H4 (cell line): ENCODE measurements at places on chromosomes 1 and 21.

DNA sequence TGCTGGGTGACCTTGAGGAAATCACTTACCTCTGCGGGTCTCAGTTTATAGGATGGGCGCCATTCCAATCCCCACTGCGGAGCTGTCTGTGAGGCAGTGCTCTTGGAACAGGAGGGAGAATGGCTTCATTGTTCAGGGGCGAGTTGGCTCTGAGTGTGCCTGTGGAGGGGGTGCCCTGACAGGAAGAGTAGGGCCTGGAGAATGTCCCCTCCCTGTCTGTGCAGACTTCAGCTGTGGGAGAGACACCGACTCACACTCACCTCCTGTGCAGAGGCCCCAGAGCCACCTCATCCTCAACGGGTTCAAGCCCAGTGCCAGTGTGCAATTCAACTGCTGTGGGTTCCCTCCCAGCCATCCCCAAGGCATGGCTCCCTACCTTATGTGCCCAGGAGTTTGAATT is 17.1 kb downstream of the ADORA1 start:
- DNase-seq: no peak

- DNase-seq: peak; percentile 4
Measured at GRCh38 chr1:84505493-84506001, 639 bp upstream of the SPATA1 start.

DNA sequence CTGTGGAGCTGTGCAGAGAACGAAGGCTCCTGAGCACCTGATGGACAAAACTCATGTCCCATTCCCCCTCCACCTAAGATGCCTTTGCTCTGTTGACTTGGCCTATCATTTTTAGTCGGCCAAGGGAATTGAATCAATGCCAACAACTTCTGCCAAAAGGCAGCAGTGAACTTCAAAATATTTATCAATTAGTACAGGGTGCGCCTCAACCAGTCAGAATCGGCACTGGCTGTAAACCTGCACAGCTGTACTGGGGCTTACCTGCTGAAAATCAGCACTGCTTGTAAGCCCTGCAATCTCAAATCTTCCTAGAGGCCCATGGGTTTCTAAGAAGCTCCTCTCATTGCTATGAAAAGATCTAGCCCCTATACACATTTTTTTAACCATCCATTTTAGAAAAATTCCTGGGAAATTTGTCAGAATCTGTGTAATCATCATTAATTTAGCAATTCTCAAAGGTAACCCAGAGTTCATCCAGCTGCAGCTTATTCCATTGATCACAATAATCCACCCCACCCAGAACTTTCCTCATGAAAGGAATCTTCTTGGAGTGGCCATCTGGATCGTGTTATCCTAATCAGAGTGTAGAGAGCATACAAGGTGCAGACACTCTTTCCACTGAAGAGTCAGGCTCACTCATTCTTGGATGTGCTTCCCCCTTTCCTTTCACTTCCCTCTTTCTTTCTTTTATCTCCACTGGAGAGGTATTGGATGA is 40.2 kb downstream of the ADAMTS1 start:
- no peak for DNase-seq

- no peak for DNase-seq
Measured at GRCh38 chr1:53375440-53375839, 47.6 kb upstream of the LRP8 start.

DNA sequence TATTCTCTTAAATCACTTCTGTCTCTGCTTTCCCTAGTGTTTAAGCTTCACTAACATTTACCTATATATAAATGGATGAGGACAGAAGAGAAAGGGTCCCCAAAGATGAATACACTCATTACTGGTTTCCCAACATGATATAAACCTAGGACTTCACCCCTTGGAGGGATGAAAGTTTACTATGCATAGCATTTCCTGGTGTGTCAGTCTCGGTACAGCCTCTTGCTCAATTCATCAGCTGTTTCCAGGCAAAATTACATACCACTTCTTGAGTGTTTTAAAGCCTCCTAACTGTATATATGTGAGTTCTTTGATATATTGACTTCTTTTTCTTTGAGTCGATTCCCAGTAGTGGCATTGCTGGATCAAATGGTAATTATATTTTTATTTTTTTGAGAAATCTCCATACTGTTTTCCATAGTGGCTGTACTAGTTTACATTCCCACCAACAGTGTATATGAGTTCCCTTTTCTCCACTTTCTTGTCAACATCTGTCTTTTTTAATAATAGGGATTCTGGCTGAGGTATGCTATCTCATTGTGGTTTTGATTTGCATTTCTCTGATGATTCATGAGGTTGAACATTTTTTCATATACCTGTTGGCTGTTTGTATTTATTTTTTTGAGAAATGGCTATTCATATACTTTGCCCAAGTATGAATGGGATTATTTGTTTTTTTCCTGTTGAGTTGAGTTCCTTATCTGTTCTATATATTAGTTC is 259.3 kb upstream of the CACYBP start:
- DNase-seq: no peak

GRCh38 chr1:62084310-62084890 is 110.2 kb upstream of the L1TD1 start:
- no peak for DNase-seq

DNA sequence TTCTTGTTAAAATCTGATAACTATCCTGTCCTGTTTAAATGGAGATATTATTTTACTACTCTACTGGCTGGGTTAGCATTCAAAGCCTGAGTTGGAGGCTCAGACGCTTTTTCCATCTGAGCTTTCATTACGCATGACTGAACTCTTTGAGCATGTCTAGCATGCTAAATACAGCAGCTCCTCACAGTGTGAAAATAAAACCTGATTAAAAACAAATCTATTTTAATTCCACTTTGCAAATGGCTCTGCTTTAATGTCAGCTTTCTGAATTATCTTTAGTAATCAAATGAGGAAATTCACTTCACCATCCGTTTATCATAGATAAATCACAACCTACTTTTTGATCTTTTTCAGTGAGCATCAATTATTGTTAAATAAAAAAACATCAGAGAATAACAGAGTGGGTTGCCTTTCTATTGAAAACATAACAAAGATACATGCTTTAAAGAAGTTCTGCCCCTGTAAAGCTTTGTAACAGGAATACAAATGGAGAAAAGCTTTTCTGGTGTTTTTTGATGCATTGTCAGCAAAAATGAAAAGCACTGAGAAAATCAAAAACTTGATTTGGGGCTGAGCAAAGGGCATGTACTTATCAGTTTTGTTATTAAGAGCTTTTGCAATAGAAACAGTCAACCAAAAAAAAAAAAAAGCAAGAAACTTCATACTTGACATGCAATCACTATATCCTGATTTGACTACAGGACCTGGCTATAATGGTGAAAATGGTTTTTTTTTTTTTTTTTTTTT is 3.5 kb upstream of the SPEN start:
- no peak for DNase-seq

GRCh38 chr1:10679496-10680220 is 116.8 kb downstream of the CASZ1 start:
- DNase-seq: peak; percentile 76

GRCh38 chr1:6263716-6264115 is 2.8 kb upstream of the GPR153 start:
- DNase-seq: no peak
